ENCODE measurements at places on chromosomes 1 and 21.

GRCh38 chr21:30580132-30580531 lies 10.1 kb downstream of the KRTAP22-2 start:
- no peak for DNase-seq

- DNase-seq: no peak
These were observed 4.4 kb upstream of the OSBPL9 start for GRCh38 chr1:51612447-51612961.

DNA sequence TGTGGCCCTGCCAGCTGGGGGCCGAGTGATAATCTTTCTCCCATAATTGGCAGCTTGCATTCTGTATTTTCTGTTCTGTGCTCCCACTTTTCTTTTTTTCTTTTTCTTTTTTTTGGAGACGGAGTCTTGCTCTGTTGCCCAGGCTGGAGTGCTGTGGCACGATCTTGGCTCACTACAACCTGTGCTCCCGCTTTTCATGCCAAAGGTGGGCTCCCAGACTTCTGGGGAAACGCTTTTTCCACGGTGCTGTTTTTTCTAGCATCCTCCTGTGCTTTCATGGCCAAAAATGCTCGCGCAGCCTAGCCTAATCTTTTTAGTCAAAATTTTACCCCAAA lies 585 bp upstream of the AHCTF1 start:
- DNase-seq: no peak

- no peak for DNase-seq
These were observed 286 bp downstream of the ODR4 start for GRCh38 chr1:186375929-186376319.

- DNase-seq: no peak
These were observed 72.6 kb upstream of the USP24 start for GRCh38 chr1:55287723-55288122.

DNA sequence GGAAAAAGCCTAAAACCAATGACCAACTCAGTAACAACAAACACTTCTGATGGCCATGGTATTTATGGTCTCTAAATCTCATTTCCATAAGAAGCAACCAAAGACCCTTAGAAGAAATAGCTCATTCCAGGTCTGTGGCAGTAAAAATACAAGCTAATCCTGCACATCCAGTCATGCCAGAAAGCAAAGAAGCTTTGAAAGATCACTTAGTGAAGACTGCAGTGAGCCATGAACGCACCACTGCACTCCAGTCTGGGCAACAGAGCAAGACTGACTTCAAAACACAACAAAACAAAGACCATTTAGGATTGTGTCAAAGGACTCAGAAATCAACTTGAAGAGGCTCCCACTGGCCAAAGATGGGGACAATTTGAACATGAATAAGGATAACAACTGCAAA lies 18.4 kb upstream of the ELK4 start:
- no peak for DNase-seq

DNA sequence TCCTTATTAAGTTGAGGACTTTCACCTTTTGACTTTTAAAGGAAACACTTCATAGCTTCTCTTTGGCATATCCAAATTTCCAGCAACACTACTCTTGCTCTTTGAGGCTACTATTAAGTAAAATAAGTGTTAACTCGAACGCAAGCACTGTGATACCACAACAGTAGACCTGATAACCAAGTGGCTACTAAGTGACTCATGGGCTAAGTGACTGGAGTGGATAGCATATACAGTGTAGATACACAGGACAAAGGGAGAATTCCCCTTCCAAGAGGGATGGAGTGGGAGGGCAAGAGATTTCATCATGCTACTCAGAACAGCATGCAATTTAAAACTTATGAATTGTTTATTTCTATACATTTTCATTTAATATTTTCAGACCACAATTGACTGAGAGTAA lies 9.8 kb upstream of the KCNA3 start:
- DNase-seq: no peak

- DNase-seq: no peak
These were observed 223.6 kb upstream of the POU3F1 start for GRCh38 chr1:38269923-38270848.

DNA sequence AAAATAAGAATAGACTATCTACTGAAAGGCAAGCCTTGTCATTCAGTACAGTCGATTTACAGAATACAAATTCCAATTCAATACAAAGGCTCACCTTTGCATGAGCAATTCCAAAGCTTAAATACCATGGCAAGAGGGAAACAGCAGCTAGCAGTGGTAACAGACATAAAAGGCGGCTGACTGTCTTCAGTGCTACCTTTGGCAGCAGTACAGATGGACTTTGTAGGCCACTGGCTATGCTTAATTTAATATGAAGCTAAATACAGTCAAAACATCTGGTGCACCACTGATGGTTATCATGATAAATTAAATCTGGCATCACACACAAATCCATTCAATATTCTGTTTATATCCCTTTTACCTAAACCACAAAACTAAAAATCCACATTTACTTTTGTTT lies 62.4 kb downstream of the RERE start:
- DNase-seq: no peak

DNA sequence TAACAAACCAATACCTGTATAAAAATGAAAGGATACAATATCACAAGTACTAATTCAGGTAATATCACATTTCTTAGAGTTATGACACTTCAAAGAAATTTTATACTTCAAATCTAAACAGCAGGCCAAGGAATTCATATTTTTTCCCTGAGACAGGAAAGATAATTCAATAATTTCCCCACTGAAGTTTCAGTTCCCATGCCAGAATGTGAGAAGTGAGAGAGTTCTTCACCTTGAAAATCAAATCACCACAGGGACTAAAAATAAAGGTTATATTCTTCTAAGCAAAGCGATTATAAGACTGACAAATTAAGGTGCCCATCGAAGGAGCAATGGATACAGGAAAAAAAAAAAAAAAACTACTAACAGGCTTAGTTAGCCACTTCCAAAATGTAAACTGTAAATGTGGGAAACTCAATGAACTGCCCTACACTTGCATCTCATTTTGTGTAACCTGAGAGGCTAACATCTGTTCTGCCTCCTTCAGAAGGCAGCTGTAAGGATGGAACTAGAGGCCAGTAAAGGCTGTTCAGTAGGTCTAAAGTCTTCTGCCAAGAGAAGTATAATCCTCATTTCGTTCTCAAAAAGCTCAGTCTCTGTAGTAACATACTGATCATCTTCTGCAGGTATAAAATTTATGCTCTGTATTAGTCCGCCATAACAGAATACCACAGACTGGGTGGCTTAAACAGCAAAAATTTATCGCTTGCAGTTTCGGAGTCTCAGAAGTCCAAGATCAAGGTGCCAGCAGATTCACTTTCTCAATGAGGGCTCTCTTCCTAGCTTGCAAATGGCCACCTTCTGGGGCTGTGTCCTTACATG lies 127.8 kb downstream of the RERE start:
- DNase-seq: no peak

GRCh38 chr1:206725109-206725963 lies 40.6 kb downstream of the MAPKAPK2 start:
- peak; percentile 84 for DNase-seq

DNA sequence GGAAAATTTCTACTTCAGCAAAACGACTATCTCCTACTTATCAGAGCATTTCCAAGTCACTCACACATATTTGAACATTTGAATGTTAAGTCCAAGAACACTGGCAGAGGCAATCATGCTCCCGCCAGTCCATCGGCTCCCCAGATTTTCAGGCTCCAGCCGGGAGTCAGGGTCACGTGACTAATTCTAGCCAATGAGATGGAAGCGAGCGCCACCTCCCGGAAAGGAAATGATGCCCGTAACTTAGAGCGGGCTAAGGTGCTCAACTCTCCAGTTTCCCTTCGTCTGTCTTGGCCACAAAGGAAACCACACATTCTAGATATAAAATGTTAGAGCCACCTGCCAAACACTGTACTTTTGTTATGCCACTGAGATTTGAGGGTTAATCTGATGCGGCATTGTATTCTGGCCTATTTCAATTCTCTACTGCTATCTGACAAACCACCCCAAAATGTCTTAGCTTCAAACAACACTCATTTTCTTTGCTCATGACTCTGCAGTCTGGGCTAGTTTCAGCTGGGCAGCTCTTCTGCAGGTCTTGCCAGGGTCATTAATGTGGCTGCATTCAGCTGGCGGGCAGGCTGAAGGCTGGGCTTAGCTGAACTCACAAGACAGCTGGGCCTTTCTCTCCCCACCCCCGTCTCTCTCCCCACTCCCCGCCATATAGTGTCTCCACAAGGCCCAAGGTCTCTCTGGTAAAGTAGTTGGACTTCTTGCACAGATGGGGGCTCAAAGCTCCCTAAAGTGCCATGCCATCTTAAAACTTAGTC lies 16.5 kb upstream of the LHX4 start:
- peak; percentile 78 for DNase-seq

GRCh38 chr21:42513151-42513984 lies at the start of gene SLC37A1:
Gene SLC37A1, plus strand, starts transcription at chr21:42513852. Its CDS starts 4,603 bp downstream, at chr21:42518455.
- DNase-seq: peak; percentile 63

DNA sequence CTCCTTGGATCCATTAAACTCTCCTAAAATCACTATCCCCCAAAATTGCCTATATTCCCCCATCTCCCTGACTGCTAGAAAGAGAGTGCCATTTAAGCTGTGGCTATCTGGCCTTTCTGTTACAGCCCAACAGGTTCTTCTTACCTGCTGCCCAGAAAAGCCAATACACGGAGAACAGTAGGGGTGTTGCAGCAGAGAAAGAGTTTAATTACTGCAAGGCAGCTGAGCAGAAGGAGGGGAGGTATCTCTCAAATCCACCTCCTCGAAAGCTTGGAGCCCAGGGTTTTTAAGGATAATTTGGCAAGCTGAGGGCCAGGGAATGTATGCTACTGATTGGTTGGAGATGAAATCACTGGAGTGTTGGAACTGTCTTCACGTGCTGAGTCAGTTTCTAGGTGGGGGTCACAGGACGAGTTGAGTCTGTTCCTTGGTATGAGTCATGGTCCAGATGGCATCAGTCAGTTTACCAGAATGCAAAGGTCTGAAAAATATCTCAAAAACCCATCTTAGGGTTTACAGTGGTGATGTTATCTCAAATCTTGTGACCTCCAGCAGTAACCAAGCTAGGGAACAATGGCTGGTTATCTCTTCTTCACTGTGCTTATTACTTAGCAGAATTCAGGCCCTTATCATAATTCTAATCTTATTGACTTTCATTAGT lies 89.8 kb downstream of the SMYD3 start:
- DNase-seq: no peak

DNA sequence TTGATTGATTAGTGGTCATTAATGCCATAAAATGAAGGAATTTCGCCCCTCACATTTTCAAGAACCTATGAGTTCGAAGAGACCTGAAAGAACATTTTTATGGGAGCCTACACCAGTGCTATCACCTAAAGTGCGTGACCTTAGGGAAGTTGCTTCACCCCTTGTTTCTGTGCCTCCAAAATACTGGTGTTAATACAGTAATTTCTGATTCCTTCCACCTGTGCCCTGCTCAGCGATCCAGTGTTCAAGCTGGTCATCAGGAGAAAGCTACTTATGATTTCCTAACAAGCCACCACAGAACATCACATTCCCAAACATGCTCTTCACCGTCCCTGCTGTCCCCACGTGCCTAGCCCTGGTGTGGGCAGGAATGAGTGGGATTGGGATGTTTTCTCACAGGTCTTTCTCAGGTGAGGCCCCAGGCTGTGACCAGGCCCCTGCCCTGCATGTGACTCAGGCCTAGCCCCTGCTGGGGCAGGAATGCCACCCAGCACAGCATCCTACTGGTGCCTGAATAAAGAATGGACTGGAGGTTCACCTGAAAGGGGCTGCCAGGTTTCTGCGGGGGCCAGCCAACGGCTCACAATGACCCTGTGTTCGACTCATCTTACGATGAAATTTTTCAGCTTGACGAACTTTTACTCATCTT lies 60.3 kb downstream of the CD247 start:
- no peak for DNase-seq

DNA sequence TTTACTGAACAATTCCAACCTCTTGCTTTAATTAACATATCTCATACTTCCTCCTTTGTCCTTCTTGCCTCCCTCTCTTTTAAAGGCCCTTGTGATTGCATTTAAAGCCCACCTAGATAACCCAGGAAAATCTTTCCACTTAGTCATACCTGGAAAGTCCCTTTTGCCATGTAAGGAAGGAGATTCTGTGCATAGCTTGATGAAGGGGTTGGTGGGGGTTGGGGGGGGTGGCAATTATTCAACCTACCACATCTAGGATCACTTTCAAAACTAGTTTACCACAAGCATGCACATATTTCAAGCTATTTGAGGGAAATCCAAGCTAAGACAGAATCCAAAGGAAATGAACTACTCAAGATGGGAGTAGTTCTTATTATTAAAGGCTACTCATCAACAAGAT lies 249.1 kb upstream of the PTBP2 start:
- no peak for DNase-seq

DNA sequence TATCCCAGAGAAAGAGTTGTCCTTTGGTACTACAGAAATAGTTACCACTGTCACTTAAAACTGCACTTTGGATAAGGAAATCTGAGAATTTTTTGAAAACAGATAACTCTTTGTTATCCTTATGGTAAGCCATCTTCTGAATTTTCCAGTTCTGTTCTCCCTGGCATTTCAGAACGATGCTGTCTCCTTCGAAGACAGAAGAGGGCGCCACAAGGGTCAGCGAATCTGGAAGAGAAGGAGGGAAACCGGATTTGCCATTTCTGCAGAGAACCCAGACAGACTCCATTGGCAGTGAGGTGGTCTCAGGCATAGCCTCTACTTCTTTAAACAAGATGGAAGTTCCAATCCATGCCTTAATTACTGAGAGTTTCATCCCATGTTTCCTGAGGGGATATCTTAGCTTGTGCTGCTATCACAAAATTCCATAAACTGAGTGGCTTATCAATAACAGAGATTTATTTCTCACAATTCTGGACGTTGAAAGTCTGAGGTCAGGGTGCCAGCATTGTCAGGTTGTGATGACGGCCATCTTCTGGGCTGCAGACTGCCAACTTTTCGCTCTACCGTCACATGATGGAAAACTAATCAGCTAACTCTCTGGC lies 6.4 kb downstream of the FCRL2 start:
- peak; percentile 12 for DNase-seq

DNA sequence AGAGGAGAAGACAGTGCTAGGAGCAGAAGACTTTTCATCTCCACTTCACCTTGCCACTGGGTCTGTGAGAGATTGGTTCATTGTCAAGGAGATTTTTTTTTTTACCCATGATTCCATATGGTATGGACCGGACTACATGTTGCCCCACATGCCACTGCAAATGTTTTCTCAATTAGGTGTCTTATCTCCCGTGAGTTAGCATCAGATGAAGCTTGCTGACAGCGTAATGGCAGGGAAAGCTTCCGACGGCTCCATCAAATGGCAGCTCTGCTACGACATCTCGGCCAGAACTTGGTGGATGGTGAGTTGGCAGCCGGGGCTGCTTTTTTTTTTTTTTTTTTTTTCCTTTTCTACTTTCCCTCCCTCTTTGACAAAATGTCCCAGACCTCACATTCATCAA lies 217.2 kb upstream of the NFIA start:
- DNase-seq: no peak

DNA sequence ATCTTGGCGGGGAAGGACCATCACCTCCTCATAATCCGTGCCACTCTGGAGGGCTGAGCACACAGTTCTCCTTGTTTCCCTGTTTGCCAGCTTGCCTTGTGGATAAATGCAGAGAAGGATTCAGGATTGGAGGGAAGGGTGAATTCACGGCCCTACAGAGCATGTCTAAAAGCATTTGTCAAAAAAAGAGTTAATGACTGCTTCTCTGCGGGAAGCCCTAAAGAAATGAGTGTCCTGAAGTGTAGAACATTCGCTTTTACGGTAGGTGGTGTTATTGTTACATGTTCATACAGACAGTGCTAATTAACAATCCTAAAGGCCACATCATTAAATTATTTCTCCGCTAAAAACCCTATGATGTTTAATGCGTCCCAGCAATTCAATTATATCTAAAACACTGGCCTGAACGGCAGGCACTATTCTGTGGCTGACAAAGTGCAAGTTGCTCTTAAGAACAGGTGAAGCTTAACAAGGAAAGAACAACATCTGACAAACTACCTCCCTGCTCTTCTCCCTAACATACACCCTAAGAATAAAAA lies 112.3 kb upstream of the NFIA start:
- DNase-seq: peak; percentile 67

GRCh38 chr1:41529621-41530395 lies 45.3 kb upstream of the EDN2 start:
- no peak for DNase-seq

Measured in OCI-M1 (cell line).